ENCODE measurements at places on chromosomes 5 and 9. TPM values are rescaled to one million over a fixed set of nuclear protein-coding genes. Genes with fewer than 3 reads are reported as not detected.

- DNase-seq: no peak
Measured at GRCh38 chr5:82692826-82693225, 384.4 kb downstream of the TMEM167A start.

GRCh38 chr9:82410306-82410705, 421.7 kb downstream of the SPATA31D1 start:
- no peak for DNase-seq

- DNase-seq: no peak
Measured at GRCh38 chr5:55576661-55577060, 41.9 kb upstream of the PLPP1 start.

DNA sequence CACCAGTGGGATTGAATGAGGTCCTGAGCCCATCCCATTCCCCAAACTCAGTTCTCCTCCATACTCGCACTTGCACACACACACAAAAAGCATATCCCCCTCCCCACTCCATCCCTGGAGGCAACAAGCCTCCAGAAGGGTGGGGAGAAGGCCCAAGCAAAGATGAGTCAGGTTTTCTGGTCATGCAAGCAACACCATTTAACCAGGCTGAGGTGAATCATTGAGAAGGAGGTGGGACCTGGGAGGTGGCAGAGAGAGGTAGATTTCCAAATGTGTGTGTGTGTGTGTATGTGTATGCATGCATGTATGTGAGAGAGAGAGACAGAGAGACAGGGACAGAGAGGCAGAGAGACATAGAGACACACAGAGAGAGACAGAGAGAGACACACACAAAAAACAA, 185.2 kb upstream of the TRIM32 start:
- no peak for DNase-seq

GRCh38 chr5:178777520-178777919, 47.1 kb upstream of the ZNF354A start:
- DNase-seq: no peak

DNA sequence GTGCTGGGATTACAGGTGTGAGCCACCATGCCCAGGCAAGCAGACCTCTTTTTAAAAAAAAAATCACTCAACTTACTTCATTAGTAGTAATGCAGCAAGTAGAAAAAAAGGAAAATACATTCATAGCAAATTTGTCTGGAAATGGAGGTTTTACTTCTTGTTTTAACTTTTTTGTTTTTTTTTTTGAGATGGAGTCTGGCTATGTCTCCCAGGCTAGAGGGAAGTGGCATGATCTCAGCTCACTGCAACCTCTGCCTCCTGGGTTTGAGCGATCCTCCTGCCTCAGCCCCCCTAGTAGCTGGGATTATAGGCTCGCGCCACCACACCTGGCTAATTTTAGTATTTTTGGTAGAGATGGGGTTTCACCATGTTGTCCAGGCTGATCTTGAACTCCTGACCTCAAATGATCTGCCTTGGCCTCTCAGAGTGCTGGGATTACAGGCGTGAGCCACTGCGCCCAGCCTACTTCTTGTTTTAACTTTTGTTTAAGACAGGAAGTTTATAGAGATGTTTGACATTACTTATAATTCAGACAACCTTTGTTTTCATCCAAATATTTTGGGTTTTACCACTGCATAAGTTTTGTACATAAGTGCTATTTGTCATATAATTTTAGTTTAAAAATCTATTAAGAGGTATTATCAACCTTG, 26.5 kb downstream of the UBE2R2 start:
- DNase-seq: no peak

DNA sequence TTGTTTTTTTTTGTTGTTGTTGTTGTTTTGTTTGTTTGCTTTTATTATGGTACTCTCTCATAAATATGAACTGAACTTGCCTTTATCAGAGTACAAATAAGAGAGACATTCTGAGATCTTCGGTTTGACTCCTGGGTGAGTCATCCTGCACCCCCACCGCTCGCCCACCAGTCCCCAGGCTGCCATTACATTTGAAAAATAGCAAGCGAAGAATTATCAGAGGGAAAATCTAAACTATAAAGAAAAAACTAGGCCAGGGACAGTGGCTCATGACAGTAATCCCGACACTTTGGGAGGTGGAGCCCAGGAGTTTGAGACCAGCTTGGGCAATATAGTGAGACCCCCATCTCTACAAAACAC, 122.1 kb upstream of the MAP3K1 start:
- DNase-seq: no peak

DNA sequence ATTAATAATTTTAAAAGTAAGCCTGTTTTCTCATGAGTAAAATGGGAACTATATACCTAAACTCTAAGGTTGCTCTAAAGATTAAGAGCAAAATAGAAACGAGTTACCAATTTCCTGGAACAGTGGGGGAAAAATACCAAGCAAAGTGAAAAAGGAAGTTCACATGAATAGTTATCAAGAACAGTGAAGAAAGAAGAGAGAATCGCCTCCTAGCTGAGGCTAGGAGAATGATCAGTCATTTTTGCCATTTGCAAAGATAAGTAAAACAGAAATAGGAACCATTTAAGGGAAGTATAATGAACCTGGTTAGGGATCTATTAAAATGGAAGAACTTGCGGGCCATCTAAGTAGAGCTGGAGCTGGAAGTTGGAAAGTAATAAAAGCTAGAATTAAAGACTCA, 50.7 kb downstream of the P4HA2 start:
- DNase-seq: peak; percentile 8

DNA sequence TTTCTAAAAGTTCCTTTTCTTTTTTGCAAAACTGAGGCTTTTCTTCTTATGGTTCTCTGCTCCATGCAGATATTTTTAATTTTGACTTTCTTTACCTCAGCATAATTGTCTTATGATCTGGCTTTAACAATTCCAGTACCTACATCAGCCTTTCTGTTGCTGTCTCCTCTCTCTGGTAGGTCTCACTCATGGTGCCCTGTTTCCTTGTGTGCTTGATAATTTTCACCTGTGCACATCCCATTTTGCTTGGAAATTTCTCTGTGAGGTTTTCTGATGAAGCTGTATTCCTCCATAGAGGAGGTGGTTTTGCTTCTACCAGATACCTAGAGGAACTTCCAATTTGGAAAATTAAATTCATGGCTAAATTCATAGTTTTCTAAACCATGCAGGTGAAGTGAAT, 2.3 kb upstream of the HSD17B3 start:
- DNase-seq: no peak

The GRXCR2 gene
- total RNA-seq: not detected

DNA sequence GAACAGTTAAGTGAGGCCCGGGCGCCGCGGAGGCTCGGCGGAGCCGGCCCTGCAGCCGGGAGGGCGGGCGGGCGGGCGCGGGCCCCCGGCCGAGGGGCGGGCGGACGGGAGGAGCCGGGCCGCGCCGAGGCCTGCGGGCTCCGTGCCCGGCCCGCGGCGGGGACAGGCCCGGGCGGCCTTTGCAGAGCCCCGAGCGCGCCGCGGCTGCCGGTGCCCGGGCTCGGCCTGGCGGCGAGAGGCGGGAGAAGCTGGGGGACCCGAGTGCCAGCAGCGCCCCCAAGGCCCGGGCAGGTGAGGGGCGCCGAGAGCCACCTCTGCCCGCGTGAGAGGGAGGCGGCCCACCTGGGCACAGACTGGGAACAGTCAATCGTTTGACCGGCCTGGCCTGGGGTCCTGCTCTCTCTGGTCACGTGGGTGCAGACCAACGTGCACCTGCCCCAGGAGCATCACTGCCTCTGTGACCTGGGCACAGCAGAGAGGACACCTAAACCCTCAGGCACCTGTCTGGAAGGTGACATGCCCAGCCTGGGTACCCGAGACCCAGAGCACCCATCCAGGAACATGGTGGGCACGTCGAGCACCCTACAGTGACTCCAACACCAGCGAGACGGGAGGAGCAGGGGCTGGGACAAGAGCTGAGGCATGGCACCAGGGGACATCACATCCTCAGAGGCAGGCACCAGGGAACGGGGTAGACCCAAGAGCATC, 531 bp downstream of the MVB12B start:
- DNase-seq: no peak

DNA sequence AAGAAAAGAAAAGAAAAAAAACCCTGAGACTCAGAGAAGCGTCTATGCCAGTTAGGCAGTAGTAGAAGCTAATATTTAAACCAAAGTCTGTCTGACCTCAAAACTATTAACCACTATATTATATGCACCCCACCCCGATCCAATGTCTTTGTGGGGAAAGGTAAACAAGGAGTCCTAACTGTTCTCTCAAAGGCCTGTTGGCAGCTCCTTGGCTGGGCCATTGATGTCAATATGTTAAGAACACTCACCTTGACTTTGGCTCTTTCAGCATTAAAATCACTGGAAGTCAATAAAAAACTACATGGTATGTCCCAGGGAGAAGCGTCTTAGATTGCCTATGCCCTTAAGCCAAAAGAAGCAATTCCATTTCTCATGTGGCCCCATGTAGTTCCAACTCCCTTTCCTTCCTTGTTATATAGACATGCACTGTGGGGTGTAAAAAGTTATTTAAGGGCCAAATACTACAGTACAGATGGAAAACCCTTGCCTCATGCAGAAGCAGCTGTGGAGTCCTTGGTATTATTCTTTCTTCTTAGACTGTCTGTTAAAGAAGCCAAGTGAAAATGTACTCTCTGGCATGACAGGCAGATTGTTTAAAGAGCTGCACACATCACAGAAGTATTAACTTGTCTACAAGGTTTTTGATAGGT, 308.6 kb upstream of the RPS23 start:
- DNase-seq: no peak

- DNase-seq: no peak
Measured at GRCh38 chr9:77661566-77662085, 13.5 kb upstream of the GNA14 start.

GRCh38 chr5:19928562-19929421, 59.2 kb downstream of the CDH18 start:
- DNase-seq: peak; percentile 81

GRCh38 chr5:73545403-73545779, 20.0 kb downstream of the ANKRA2 start:
- no peak for DNase-seq

GRCh38 chr9:73137914-73138313, 13.8 kb upstream of the ANXA1 start:
- no peak for DNase-seq

GRCh38 chr5:114657342-114658130, 295.7 kb downstream of the KCNN2 start:
- DNase-seq: no peak

The ACOT12 gene
- total RNA-seq: 8.5 TPM

- DNase-seq: no peak
Measured at GRCh38 chr5:82348784-82349425, 70.8 kb upstream of the RPS23 start.

DNA sequence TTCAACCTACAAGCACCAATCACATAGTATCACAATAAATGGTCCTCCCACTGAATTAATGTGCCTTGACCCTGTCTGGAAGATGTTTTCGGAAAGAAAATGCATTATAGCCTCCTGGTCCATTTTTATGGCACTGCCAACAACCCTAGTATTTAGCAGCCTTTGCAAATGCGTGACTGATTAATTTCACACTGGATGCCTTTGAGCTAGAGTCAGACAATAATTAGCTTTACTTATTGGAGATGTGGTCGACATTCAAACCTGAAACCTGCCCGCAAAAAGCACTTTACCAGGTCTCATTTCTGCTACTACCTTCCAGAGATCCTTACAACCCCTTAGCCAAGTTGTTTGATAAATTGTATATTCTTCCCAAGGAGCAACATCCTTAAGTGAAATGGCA, 119.3 kb upstream of the DPYSL3 start:
- no peak for DNase-seq

The ZBTB26 gene
- 5.0 TPM for total RNA-seq

The PCBD2 gene
- 6.7 TPM for total RNA-seq

DNA sequence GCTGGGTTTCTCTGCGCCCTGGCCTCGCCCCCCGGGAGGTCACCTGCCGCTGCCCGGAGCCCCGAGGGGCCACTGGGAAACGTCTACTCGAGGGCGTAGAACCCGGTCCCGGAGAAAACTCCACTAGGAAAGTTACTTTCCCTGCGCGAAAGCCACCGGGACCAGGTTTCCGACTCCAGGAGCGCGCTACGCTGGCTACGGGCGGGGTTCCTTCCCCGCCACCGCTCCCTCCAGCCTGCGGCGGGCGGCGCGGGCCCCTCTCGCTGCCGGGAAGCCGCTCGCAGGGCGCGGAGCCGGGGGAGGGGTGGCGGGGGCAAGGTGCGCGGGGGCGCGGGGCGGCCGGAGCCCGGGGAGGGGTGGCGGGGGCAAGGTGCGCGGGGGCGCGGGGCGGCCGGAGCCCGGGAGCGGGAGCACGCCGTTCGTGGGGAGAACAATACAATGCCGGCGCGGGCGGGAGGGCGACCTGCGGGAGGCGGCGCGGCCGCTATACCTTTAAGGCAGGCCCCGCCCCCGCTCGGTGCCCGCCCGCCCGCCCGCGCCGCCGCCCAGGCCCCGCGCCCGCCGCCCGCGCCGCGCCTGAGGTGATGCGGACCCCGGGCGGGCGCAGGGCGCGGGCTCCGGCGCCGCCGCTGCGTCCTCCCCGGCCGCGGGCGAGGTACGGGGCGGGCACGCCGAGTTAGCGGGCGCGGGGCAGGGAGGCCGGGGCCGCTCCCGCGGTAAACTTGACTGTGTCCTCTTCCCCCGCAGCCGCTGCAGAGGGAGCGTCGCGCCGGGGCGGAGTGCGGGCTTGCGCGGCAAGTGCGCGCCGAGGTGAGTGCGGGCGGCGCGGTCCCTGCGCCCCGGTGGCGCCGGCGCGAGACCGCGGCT, 278.1 kb downstream of the AOPEP start:
- DNase-seq: peak; percentile 30

DNA sequence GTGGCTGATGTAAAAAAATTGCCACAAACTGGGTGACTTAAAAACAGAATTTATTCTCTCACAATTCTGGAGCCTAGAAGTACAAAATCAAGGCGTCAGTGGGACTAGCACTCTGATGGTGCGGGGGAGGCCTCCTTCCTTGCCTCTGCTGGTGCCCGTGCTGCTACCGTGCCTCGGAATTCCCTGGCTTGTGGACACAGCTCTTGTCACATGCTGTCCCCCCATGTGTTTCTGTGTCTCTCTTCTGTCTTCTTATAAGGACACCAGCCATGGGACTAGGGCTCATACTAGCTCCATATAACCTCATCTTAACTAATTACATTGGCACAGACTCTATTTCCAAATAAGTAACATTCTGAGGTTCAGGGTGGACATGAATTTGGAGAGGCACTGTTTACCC, 242.3 kb upstream of the IRX2 start:
- no peak for DNase-seq

DNA sequence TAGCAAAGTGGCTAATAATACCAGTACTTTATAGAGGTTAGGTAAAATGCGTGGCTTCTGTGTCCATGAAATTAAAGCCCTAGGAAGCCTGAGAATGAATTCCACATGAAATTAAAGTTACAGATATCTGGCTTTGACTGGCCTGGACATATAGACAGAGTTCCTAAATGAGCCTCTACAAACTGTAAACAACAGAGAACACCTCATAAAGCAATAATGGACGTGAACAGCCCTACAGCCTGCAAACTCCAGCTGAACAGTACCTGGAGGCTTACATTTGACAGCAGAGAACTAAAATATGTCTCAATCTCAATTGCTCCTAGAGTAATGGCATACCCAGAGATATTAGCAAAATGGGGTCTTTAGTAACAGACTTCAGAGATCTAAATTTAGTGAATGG, 28.7 kb downstream of the GOLPH3 start:
- no peak for DNase-seq

The ZNF879 gene
- 1.1 TPM for total RNA-seq

- DNase-seq: no peak
Measured at GRCh38 chr5:127933348-127933747, 150.2 kb upstream of the SLC12A2 start.

GRCh38 chr5:176203086-176203485, 35.1 kb upstream of the SIMC1 start:
- no peak for DNase-seq

- no peak for DNase-seq
Measured at GRCh38 chr5:38211354-38211710, 47.0 kb upstream of the EGFLAM start.

Measured in SK-MEL-5 (cell line).